Stimulated activated CD8-positive, alpha-beta memory T cell treated with anti-CD3 and anti-CD28 coated beads, Interleukin-15, amount 100 ng/mL, for 1 hour (primary cell): ENCODE measurements at places on chromosomes 2 and 18.

GRCh38 chr2:209121691-209122090 is 302.2 kb upstream of the MAP2 start:
- no peak for DNase-seq

DNA sequence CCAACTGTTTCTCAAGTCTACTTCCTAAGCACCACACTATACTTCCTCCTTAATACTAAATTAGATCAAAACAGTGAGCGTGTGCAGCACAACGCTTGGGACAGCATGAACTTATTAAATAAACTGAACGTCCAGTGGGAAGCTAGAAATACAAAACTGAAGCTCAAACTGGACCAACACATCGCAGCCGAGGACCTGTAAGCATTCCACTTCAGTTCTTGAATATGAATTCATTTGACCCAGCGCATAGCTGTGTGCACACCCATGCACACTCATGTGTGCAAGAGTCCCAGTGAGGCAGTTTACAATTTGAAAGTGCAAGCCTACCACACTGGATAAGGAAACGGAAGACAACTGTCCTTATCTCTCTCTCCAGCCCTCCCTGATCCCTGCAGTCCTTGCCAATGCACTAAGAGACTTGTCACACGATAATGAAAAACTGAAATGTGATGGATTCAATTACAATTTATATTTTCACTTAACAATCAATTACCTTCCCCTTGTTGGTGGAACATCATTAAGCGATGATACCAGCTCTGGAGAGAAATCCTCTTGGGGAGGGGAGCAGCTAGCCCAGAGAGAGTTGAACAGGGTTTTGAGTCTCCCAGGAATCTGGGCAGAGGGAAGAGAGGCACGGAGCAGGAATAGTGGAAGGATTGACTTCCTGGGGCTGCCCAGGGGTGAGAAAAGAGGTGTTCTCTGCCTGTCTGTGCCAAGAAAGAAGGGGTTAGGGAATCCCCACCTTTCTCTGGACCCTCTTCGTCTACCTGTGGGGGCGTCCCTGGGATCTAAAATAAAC is 186.5 kb upstream of the KLHL29 start:
- no peak for DNase-seq

DNA sequence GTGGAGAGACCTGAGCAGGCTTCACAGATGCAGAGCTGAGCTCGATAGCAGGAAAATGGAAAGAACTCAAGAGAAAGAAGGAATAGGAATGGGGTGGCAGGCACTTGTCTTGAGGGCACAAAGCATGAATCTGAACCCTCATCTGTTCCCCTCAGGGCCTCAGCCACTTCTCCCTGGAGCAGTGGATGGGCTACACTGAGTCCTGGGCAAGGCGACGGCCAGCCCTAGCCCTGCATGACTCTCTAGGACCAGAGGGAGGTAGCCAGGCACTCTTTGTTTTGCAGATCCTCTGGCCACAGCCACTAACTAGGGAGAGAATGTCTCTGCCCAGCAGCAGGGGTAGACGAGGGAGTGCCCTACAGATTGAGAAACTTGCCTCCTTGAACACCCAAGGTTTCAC is 3.4 kb upstream of the TEX51 start:
- DNase-seq = no peak

DNA sequence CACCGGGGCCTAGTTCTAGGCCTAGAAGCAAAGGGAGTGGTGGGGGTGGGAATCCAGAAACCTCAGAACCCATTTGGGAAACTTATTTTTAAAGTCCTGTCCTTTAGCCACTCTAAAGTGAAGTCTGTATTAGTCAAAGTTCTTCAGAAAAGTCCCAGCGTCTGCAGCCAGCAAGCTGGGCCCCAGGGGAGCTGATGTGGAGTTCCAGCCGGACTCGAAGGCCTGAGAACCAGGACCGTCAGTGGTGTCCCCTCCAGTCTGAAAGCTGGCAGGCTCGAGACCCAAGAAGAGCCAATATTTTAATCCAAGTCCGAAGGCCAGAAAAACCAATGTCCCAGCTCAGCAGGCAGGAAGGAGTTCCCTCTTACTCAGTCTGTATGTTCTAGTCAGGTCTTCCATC is 32.4 kb downstream of the ID2 start:
- no peak for DNase-seq

- DNase-seq = no peak
Measured at GRCh38 chr2:211396815-211397214, 840.4 kb downstream of the CPS1 start.

DNA sequence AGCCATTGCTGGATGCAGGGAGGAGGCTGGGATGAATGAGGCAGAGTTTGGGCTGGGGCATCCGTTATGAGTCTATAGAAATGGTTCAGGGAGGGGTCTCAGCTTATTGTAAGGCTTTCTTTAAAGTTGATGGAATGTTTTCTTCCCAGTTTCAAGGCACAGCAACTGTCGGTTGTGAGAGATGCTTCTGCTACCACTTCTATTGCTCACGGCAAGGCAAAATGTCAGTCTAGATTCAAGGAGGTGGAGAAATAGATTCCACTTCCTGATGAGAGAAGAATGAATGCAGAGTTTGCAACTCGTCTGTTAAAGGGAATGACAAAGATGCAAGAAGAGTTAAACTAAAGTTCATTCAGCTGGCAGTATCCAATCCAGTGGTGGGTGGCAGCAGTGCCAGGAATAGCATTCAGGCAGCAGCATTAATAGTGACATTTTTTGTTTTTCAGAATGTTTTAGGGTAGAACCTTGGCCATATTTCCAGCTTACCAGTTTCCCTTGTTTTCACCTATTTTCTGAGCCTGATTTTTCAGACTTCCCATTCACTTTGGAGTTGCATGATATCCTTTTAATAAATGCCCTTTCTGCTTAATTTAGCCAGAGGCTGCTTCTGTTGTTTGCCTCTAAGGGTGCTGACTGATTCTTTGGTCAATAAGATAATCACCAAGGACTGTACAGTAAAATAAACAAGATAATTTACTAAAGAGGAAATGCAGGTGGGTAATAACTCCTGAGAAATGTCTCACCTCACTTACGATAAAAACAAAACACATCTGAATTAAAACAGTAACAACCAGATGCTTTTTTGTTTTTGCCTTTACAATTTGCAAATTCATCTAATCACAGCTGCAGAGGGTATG is 138.4 kb downstream of the RPIA start:
- no peak for DNase-seq

DNA sequence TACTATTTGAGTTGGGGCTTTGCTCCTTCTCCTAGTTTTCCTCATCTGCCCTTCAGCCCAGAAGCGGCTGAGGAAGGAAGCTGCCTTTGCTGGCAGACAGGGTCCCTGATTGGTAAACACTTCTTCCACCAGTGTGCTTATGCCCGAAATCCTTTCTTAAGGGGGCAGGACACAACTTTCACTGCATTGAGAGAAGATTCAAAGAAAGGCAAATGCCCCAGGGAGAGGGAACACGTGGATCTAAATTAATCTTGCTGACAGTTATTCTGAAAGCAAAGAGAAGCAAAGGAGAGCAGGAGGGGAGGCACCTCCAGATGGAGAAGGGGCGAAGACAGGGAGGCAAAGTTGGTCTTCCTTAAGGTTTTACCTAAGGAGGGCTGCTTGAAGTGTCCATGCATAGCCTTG is 92.1 kb upstream of the EFEMP1 start:
- DNase-seq = no peak

DNA sequence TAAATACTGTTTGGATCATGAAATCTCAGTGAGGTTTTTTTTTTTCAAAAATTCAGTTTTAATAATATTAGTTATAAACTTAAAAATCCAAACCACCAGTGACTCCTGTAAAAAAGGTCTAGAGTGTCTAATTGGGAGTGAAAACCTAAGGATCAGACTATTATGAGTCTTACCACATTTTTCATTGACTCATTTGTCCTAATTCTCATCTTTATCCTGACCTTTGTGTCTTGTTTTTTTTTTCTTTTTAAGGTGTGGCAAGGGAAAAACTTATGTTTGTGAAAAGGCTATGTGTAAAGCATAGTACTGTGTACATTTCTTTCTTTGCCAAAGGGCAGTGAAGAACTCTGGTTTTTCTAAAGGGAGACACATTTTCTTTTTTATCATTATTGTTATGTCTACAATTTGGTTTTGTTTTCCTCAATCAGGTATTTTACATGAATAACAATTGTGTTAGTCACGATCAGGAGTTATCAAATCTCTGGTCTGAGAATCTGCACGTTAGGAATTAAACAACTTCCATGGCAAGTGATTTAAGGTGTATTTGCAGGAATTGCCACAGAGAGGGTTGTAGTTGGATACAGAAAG is 52.6 kb downstream of the RHBDD1 start:
- no peak for DNase-seq

GRCh38 chr18:76592981-76593381 is 97.9 kb upstream of the ZNF516 start:
- DNase-seq = no peak

DNA sequence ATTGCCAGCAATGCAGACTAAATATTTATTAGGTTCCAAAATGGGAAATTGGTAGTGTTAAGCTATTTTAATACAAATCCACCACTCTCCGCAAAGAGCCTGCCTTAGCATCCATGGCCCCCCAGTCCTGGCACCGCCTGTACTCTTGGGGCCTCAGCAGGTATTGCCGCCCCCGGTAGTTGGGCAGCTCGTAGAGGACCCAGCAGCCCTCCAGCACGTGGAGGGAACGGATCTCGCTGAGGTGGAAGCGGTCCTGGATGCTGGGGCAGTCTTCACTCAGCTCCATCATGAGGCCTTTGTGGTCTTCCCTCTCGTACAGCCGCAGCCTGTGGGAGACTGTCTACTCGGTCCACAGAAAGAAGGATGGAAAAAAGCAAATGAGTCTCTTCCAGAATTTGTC is 1.5 kb downstream of the CRYGC start:
- DNase-seq = no peak

- no peak for DNase-seq
Measured at GRCh38 chr2:160201849-160202539, 1.9 kb upstream of the ITGB6 start.

- no peak for DNase-seq
Measured at GRCh38 chr18:59616501-59616900, 80.7 kb downstream of the CCBE1 start.

- no peak for DNase-seq
Measured at GRCh38 chr18:23127090-23127489, 8.2 kb upstream of the CABLES1 start.

- DNase-seq = no peak
Measured at GRCh38 chr2:177872286-177872685, 200.3 kb downstream of the PDE11A start.

DNA sequence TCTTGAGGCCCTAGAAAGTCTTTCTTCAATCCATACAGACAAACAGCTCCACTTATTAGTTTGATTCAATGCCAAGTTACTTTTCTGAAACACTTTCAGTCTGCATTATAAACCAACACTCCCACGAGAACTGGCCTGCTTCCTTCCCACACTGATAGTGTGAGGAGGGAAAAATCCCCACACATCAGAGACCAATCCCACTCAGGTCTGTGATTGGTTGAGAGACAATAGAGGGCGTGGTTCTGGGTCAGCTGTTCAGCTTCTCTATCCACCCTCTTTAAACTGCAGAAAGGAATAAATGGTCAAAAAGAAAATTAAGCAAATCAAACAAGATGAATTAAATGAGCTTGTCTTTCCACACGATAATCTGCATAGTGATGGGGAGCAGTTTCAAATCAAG is 152.5 kb downstream of the NRP2 start:
- no peak for DNase-seq

GRCh38 chr2:149456285-149456684 is 125.9 kb downstream of the LYPD6 start:
- DNase-seq = no peak

DNA sequence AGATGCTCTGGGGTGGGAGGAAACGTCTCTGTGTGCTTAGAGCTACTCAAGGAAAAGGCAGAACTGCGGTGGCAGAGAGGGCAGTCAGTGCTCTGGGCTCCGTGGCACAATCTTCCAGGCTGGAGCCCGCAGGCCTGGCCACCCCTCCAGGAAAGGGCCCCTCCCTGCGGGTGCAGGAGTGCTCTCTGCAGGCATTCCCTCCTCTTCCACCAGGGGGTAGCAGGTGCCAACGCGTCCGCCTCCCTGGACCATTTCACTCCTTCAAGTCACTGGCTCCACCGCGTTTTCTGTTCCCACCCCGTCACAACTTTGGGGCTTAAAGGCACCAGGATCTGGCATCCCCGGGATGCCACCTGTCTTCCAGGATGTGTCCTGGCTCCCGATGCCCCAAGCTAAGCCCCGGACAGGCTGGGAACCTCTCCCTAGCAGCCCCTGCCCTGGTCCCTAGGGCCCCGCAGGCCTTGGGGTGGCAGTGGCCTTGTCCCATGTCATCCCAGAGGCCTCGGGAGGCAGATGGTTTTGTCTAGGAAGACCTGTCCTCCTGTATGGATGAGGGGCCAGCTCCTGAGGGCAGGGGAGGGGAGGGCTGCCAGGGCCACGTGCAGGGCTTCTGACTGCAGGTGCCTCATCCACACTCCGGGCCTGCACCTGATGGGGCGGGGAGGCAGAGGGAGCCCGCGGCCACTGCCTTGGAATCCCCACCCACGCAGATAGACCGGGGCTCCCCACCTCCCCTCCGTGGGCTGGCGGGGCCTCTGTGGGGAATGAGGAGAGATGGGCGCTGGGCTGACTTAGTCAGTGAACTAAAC is 26.4 kb downstream of the KCNIP3 start:
- no peak for DNase-seq

GRCh38 chr2:56671973-56672569 is 488.3 kb downstream of the CCDC85A start:
- no peak for DNase-seq

GRCh38 chr18:22585821-22586220 is 168.1 kb upstream of the CTAGE1 start:
- DNase-seq = no peak

GRCh38 chr18:47036298-47036874 is 965 bp upstream of the ELOA2 start:
- DNase-seq = no peak

- no peak for DNase-seq
Measured at GRCh38 chr2:9991829-9992273, 40.4 kb downstream of the GRHL1 start.

DNA sequence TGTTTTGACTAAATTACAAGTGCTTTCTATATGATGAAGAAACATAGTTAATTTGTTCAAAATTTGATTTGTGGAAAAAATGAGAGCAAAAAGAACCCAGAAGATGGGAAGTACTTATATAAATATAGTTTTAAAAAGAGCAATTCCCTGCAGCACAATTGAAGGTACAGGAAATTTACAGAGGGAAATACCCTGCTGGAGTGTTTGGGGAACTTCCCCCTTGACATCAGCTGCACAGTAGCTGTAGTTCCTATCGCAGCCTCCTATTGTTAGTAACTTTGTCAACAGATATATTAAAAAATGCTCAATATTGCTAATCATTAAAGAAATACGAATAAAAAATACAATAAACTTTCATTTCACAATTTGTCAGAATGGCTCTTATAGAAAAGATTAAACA is 1118.8 kb upstream of the ZEB2 start:
- DNase-seq = no peak

GRCh38 chr2:68720665-68721064 is 13.9 kb upstream of the ARHGAP25 start:
- DNase-seq = no peak

DNA sequence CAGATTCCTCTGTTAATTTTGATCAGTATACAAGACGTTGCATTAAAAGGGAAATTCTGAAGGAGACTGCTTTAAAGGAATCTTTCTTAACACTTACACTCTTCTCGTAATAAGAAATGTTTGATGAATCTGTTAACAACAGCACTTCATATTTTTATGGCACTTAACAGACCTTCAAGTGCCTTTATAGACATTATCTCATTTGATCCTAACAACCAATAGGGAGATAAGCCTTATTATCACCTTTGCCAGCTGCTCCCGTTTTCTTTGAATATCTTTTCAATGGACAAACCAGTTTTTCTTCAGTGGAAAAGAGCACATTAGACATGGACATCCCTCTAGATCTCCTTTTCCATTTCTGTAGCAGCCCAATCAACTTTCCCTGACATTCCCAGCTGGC is 653.0 kb upstream of the FAM98A start:
- no peak for DNase-seq
